Left kidney (tissue), 8 donors: ENCODE measurements at places on chromosomes 1 and 21.

DNA sequence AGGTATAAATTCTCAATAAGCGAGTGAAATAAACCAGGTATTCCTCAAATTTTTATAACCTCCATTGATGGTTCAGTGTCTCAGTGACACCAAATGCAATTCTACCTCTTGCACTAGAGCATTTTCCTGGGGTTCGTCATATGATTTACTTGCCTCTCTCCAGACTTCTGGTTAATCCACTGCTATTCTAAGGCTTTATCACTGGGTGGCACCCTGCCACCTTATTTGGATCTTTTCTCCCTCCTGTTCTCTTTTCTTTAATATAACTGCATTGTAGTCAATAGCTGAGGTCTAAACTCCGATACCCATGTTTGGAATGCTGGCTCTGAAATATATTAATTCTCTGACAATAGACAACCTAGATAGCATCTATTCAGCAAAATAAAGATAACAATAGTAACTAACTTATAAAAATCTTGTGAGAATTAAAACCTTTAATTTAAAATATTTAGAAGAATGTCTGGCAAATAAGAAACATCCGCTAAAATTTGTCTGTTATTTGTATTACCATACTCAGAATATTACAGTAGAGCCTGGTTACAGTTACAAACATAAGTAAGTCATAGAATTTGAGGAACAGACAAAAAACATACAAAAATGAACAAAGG is 436.4 kb downstream of the PLA2G4A start:
- DNase-seq: peak; percentile 13

GRCh38 chr1:59276439-59276851 is 20.4 kb upstream of the FGGY start:
- no peak for DNase-seq

- DNase-seq: no peak
Observed at GRCh38 chr1:2797741-2798016, 3.8 kb downstream of the TTC34 start.

DNA sequence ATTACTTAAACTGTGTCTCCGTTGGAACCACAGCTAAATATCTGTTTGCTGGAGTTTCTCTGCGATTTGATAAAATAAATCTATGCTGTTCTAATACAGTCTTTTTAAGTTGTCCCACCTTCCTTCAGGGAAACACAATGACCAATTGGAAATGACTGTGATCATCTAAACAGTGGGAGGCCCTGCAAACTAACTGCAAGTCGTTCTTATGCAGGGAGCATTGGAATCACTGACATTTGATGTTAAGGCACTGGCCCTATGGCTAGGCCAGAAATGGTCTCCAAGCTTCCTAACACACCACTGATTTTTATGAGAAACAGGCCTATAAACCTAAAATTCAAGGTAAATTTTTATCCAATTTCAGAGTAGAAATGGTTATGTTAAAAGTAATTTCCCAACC is 645.2 kb downstream of the LMO4 start:
- no peak for DNase-seq

DNA sequence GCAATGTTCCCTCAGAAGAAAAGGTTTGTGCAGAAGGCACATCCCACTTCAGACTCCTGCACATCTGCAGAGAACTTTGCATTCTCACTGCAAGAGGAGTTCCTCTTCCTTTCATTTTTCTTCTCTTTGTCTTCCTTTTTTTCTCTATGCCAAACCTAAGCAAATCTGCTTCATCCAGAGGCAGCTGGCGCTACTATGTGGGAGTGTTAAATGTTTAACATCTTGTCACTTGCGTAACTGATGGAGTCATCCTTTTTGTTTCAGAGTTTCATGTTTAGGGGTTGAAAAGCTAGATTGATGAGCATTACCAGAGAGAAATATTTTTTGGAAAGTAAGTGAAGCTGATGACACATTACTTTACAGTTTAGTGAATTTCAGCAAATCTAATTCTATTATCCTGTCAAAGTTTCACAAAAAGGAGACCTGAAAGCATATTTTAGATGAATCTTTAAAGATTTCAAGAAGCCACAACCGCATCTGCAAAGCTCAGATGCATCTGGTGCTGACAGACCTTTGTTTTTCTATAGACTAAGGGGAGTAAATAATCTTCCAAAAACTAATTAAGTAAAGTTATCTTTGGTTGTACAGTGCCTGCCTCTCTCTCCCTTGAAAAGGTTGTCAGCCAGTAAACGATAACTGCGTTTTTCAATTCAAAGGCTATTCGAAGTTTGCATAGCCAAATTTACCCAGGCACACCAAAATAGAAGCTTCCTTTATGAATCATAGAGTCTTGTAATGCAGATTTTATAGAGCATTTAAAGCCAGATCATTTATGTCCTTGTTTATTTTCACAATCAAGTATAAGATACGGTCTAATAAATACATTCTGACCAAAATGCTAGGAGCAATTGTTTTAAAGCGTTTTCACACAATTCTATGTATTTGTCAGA is 1.2 kb upstream of the LRRC53 start:
- DNase-seq: no peak

- DNase-seq: no peak
Observed at GRCh38 chr1:30089024-30089430, 634.4 kb downstream of the MATN1 start.

GRCh38 chr1:7313081-7313546 is 458.0 kb upstream of the VAMP3 start:
- DNase-seq: no peak

DNA sequence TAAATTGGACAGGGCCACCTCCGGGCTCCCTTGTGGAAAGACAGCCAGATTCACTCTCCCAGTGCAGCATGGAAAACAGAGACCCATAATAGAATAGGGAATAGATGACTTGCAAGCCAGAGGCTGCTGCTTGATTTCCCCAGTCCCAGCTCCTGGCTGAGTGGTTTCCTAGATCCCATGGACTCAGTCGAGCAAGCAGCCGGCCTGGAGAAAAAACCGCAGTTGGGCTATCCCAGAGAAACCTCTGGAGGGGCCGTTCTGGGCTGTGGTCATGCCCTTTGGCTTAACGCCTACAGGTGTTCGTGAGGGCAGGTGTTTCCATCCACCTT is 61.7 kb downstream of the ELK4 start:
- no peak for DNase-seq

GRCh38 chr1:119674835-119675289 is 26.8 kb upstream of the ZNF697 start:
- DNase-seq: no peak
